T-helper 2 cell (primary cell): ENCODE measurements at places on chromosomes 5 and 9.

DNA sequence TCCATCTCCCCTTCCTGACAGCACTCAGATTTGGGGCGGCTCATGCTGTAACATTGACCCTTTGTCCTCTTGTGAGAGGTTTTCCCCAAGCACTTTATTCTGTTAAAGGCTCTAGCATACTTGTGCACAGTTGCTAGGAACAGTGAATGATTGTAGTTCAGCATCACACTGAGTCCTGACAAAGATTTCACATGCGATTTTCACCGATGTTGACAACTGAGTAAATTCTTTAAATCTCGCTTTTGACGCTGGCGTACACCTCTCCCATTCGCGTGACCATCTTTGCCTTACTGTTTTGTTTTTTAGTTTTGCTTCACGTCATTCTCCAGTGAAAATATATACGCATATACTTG is 780 bp downstream of the CDC37L1 start:
- peak; percentile 49 for DNase-seq

DNA sequence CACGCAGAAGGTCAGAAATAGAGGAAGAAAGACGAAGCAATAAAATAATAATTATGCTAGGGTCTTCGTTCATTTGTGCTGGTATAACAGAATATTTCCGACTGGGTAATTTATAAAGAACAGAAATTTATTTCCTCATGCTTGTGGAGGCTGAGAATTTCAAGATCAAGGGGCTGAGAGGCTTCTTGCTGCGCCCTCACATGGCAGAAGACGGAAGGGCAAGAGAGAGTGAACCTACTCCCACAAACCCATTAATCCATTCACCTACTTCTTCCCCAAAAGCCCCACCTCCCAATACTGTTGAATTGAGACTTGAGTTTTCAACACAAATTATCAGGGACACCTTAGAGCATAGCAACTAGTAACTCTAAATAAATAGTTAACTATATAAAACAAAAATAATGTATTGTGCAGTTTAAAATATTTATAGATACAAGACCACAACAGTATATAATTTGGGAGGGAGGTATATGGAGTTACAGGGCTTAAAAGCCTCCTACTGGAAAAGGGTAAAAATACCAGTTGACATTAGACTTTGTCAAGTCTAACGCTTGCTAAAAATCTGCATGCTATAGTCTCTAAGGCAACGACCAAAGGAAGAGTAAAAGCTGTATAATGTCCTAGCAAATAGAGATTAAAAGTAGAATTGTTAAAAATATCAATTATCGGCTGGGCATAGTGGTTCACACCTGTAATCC is 40.3 kb upstream of the NAA35 start:
- DNase-seq, result no peak

- no peak for DNase-seq
These were observed 119.7 kb upstream of the ELL2 start for GRCh38 chr5:96081276-96081858.

DNA sequence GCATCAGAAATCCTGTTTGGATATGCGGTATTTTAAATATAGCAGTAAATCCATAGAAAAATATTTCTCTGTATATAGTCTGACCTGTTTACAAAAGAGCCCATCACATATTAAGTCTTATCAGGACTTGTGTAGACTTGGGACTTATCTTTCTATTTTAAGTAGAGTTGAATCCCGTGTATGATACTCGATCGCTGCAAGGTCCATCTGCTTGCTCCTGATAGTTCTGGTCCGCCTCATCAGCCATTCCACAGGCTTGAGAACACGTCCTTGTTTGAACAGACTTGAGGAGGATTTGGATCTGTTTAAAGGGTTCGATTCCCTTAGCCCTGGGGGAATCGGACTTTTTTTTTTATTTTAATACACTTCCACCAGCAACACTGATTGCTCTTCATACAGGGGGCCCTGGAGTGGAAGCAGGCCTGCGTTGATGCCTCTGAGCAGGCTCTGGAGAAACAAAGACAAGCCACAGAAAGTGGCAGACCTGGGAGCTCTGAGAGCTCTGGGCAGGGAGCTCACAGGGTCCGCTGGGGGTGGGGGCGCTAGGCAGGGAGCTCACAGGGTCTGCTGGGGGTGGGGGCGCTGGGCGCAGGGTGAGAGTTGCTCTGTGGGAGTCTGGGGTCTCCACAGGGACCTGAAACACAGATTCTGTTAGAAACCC is 112.2 kb downstream of the MVB12B start:
- no peak for DNase-seq

GRCh38 chr5:154479160-154479943 is 1.3 kb upstream of the HAND1 start:
- DNase-seq, result no peak

GRCh38 chr5:86879086-86879485 is 261.3 kb downstream of the COX7C start:
- DNase-seq, result no peak

DNA sequence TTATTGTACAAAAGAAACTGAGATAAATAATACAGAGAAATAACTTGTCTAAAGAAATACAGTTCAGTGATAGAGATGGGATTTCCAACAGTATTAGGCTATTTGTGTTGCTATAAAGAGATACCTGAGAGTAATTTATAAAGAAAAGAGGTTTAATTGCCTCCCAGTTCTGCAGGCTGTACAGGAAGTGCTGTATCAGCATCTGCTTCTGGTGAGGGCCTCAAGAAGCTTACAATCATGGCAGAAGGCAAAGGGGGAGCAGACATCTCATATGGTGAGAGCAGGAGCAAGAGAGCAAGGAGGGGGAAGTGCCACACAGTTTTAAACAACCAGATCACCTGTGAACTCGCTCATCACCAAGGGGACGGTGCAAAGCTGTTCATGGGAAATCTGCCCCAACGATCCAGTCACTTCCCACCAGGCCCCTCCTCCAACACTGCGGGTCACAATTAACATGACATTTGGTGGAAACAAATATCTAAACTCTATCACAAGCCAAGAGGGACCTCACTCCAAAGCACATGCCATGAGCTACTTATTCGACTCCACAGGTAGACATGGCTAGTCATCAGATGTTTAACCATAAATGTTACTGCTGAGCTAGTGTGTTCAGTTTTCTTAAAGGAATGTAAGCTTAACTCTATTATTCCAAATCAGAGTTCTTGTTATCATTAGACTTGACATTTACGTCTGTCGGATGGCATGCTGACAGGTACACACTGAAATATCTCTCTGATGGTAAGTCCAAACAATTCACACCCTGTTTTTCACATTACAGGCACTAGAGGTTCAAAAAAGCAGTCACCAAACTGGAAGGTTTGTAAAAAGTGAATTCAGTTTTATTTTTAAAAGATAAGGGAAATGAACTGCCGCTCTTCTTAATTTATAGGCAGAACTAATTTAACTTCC is 82.2 kb downstream of the AUH start:
- no peak for DNase-seq

DNA sequence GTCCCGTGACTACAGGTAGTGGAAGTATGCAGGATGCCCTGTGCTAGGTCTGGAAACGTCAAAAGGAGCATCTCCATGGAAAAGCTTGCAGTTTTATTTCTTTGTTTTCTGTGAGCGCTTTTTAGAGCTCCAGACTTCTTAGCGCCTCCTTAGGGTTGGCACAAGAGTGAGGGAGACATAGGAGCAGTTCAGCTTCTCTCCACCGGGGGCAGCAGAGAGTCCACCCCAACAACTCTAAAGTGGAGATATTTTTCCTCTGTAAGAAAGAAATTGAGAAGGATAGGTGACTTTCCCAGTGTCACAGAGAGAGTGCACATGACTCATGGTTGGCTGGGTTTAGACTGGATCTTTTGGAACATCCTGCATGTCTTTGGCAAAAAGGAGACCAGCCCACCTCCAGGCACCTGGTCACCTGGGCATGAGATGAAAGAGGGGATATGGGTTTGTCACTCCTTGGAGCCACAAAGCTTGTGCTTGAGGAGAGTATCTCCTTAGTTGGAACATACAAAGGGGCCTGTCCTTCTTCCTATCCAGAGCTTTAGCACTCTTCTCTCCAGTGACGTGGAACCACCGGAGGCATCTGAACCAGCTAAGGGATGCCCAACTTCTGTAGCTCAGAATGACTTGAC is 637.7 kb downstream of the SEMA5A start:
- no peak for DNase-seq

GRCh38 chr9:121757281-121757585 is 105.8 kb downstream of the DAB2IP start:
- DNase-seq, result no peak

- DNase-seq, result no peak
These were observed 1118.6 kb upstream of the CDH9 start for GRCh38 chr5:28156981-28157380.

DNA sequence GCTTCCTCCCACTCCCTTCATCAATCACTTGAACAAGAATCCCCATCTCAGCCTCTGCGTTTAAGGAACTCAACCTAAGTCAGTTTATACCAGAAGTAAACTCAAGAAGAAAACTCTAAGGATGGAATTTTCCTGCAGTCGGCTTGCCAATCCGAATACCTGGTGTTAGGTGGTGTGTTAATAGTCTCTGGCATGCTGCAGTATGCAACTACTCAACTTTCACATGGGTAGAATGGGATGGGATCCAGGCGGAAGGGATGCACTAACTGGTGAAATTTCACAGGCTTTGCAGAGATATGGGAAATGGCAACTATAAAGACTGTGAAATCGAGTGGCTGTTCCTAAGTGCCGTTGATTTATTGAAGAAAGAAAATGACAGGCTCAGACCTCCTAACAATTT is 560.6 kb downstream of the TLE1 start:
- no peak for DNase-seq

GRCh38 chr5:107519900-107520354 is 150.8 kb downstream of the EFNA5 start:
- no peak for DNase-seq

GRCh38 chr9:77710965-77711648 is 63.0 kb upstream of the GNA14 start:
- DNase-seq, result no peak

DNA sequence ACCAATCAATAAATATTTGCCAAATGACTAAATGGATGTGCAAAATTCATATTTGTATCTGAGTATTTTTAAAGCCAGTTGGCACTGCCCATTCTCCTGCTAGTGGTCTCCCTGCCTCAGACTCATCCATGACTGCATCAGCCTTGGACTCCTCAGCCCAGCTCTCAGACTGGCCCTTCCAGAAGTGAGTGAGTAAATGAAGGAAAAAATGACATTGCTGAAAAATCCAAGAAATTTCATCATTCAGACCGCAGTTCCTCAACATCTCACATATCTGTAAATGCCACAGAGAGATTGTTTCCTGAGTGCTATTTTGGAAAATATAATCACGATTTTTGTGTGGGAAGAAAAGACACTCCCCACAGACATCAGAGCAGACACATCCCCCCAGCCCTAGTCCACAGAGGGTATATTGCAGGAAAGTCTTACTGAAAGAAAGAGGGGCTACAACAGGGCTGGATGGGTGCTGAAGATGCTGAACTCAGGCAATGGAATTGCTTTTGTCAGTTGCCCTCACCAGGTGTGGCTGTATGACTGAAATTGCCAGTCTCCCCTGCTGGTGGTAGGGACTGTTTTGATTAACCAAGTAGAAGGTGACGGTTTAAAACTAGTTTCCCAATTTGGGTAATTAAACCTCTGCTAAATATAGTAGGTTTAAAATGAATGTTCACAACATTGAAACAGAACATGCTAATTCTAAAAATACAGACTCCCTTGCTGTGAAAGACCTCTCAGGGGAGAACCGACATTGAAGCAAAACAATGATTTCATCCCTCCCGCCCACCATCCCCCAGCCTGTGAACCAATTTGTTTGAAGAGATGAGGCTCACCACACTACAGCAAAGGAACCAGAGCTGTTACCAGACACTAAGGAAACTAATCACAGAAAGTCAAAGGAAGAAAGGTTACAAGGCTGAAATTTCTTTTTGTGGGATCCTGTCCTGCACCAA is 158.8 kb downstream of the DEPDC1B start:
- no peak for DNase-seq

DNA sequence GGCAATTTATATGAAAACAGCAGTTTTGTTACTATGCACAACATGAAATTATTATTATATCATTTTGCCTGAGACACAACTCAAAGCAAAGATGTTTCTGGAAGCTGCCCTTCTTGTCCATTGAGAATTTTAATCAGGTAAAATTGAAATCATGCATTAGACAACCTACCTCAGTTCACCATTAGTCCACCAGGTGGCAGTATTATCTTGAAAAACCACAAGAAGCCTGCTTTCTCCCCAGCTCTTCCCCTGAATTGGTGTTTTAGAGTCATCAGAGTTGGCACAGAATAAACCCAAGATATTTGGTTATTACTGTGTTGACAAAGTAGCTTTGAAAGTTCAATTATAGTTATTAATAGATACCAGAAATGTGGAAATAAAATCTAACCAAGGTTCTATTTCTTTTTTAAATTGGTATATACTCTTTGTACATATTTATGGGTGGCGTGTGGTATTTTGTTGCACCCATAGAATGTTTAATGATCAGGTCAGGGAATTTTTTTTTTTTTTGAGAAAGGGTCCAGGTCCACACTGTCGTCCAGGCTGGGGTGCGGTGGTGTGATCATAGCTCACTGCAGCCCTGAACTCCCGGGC is 25.7 kb downstream of the UTP15 start:
- DNase-seq, result no peak

DNA sequence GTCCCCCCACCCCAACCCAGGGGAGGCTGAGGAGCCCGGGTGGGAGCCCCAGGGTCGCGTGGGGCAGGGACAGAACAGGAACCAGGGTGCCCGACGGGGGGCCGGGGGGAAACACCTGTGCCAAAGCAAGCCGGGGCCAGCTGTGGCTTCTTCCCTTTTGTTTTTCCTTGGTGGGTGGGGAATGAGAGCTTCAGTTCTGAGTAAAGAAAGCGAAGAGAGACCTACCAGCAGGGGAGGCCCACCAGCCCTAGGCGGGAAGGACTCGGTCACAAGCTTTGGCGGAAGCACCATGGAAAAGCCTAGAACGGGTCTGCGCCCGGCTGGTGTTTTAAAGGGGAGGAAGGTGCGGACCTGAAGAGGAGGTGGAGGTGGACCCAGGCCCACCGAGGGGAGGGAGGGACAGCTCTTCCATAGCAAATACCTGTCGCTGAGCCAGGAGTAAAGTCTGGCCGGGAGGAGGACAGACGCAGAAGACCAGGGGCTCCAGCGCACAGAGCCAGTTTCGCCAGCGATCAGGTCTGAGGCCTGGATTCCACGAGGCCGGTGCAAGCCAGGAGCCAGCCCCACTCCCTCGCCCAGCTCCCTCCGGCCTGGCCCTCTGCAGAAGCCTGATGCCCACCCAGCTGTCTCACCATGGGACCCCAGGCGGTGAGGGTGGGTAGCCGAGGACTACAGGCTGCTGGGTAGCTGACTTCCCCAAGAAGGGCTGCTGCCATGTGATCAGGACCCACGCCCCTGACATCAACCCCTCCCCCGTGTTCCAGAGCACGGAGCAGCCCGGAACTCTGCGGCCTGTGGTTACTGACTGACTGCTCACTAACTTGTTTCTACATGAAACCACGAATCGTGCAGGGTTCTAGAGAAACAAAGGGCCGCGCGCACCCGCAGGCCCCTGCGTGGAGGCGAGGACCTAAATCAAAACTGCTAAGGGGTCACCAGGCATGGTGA is 849 bp upstream of the MGAT1 start:
- DNase-seq, result peak; percentile 85

GRCh38 chr5:53779541-53779981 is 219.1 kb downstream of the NDUFS4 start:
- DNase-seq, result no peak
